ENCODE measurements at places on chromosomes 4 and X.

GRCh38 chr4:183806341-183806740 is 98.8 kb upstream of the STOX2 start:
- DNase-seq, result no peak

- no peak for DNase-seq
These were observed 13.3 kb upstream of the ARHGEF6 start for GRCh38 chrX:136794080-136794479.

GRCh38 chr4:138815811-138816210 is 199.8 kb upstream of the NOCT start:
- no peak for DNase-seq

DNA sequence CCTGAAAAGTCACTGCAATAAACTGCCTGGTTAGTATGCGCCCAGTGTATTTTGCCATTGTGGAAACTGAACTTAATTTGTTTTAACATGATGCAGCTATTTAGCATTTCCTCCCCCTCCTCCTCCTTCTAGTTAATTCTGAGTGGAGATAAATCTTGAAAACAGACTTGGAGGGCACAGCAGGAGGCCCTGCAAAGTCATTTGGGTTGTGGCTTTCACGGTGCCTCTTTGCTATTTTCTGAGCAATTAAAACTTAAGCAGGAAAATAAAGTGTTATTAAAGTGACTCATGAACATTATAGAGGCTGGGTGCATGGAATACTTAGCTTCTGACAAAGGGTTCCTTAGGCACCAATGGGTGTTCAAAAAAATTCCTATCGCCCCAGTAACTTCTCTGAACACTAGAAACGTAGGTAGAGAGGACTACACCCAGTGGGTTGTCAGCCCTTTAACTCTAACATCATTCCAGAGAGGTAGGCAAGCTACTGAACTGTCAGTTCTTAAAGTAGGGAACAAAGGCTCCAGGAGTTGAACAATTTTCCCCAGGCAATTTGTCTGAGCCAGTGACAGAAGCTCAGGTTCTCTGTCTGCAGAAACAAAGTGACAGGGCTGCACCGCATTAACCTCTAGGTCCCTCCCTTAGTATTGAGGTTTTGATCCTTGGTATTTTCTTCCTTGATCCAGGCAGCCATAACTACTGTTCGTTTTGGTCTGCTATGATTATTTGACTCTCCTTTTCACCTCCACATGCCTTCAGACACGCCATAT is 158.3 kb upstream of the KIT start:
- peak; percentile 93 for DNase-seq

GRCh38 chrX:111006116-111006515 is 89.9 kb upstream of the PAK3 start:
- no peak for DNase-seq

DNA sequence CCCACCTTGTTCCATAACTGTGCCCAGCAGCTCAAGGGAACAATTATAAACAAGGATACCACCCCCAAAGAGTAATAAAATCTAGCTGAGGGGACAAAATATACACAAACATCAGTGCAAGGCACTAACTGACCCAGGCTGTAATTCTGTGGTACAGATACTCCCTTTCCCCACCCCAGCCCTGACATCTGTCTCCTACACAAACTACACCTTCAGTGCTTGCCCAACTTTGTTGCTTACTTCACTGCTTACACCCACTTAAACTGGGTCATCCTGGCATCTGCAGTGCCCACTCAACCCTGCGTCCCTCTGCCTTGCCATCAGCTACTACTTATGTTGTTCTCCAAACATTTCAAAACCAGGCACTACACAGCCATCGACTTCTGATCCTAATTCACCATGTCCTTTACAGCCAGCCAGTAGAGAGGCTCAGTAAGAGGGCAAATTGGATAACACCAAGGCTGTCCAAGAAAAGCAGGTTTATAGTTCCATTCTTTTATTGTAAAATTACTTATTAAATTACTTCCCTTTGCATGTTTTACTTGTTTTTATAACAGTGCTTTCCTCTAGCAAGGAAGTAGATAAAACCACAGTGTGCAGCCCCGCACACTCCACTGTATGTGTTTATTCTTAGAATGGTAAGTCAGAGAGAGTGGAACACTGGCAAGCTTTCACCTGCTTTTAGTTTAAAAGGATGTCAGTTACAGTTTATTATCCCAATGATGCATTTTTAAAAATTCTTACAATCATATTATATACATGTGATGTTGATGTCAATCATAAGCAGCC is 149.6 kb downstream of the INPP4B start:
- DNase-seq, result no peak

GRCh38 chr4:55654131-55654530 is 18.0 kb upstream of the NMU start:
- DNase-seq, result no peak

GRCh38 chrX:69387567-69388487 is 116.3 kb upstream of the NALF2 start:
- DNase-seq, result peak; percentile 44

- DNase-seq, result no peak
These were observed 1025.5 kb downstream of the RPA4 start for GRCh38 chrX:97909245-97909644.

- DNase-seq, result no peak
These were observed 65.6 kb downstream of the CDKL5 start for GRCh38 chrX:18490806-18491555.

GRCh38 chr4:57973819-57974218 is 863.6 kb upstream of the IGFBP7 start:
- DNase-seq, result no peak

- DNase-seq, result no peak
These were observed 268.5 kb downstream of the ARAP2 start for GRCh38 chr4:35975617-35976355.

GRCh38 chr4:25786497-25787065 is 76.2 kb downstream of the SEL1L3 start:
- peak; percentile 14 for DNase-seq

DNA sequence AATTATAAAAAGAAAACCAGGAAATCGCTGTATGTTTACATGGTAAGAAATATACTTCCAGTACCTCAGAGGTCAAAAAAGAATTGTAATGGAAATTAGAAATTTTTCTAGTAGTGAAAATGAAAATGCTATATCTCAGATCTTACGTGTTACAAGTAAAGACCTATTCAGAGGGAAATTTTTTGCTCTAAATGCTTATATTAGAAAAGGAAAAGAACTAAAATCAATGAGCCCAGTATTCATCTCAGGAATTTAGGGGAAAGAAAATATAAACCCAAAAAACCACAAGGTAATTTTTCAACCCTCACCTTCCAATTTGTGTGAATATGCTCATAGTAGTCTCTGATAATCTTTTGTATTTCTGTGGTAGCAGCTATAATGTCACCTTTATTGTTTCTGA is 145.6 kb downstream of the RAP1GDS1 start:
- DNase-seq, result no peak

DNA sequence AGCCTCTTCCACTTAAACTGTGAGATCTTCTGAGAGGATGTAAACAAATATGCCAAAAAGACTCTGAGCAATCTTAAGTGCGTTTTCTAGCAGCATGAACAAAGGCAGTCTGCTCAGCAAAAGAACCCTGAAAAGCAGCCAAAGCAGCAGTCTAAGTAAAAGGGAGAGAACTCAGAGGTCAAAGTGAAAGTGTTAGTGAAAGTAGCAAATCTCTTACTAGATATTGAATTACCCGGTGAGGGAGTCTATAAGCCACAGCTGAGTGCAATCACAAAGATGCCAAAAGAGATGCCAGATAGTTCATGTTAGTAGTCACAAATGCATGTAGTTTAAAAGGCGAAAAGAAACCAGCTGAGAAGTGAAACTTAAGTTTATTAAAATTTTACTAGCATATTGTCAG is 7.9 kb upstream of the GNRHR start:
- peak; percentile 9 for DNase-seq

DNA sequence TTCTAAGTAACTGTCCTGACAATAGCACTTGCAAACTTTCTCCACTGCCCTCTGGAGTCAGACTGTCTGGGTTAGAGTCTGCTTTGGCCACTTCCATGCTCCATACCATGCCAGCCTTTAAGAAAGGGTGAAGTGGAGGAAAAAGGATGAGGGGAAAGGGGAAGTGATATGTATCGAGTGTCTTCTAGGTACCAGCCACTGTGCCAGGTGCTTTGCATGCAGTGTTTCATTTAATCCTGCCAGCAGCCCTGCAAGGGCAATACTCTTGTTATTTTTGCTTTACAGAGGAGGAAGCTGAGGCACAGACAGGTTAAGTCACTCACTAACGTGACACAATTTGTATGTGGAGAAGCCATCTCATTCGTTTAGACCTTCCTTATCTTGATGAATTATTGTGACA is 55.6 kb downstream of the RTL9 start:
- DNase-seq, result no peak

DNA sequence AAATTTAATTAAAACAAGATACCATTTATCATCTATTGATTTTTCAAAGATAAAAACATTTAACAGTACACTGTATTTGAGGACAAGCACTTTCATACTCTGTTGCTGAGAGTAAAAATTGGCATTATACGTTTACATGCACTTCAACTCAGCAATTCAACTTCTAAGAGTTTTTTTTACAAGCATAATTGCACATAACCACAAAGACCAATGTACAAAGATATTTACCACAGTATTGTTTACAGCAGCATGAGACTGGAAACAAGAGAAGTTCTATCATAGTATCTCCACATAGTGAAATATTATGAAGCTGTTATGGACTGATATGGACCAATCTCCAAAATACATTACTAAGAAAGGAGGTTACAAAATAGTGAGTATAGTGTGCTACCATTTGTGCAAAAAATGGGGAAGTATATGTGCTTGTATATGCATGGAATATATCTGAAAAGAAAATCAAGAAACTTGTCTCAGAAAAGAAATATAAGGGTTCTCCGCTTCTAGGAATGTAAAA is 10.9 kb downstream of the GAB3 start:
- DNase-seq, result no peak

DNA sequence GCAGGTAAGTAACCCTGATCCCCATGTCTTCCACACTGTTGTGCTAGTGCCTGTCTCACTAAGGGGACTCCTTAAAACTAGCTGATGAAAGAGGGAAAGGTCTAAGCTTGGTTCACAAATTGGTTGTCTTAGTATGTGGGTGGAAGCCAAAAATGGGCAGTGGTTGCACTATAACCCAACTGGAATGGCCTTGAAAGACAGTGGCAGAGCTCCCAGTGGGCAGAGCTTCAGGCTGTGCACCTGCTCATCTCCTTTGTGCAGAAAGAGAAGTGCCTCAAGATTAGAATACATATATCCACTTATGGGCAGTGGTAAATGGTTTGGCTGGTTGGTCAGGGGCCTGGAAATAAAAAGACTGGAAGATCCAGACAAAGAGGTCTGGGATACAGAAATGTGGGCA is 7.2 kb downstream of the SYN1 start:
- DNase-seq, result no peak

- no peak for DNase-seq
These were observed 99.9 kb downstream of the ENPP6 start for GRCh38 chr4:184117662-184118199.

DNA sequence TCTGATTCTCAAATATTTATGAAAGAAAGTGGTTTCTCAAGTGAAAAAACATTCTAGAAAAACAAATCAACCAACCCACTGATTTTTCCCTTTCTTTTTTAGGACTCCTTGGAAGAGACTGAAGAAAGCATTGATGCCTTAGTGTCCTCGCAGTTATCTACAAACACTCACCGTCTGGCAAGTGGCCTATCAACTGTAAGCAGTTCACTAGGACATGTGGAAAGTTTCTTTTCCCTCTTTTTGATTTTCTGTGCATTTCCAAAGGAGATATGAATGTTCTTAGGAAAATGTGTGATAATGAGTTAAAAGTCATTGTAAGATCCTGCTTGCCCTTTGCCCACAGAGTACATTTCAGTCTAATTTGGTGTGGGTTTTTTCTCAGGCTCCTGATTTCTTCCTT is 95.9 kb downstream of the SYTL5 start:
- no peak for DNase-seq

GRCh38 chrX:44828008-44828605 is 15.7 kb upstream of the DUSP21 start:
- peak; percentile 88 for DNase-seq

GRCh38 chrX:17459661-17460060 is 84.7 kb downstream of the NHS start:
- DNase-seq, result peak; percentile 52

GRCh38 chrX:134626434-134626833 is 31.8 kb downstream of the PLAC1 start:
- no peak for DNase-seq

DNA sequence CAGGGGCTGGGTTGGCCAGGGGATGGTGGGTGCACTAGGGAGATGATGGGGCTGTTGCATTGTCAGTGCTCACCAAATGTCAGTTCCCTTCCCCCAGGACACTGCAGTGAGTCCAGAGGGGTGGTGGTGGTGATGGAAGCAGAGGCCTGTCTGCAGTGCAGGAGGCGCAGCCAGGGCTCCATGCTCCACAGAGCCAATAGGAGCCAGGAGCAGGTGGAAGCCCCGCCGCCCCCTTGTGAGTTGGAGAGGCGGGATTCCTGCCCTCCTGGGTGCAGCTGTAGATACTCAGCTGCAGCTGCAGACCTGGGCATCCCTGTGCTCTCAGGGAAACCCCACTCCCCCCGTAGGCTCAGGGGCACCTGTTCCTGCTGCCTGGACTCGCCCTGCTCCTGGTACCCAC is 284.7 kb downstream of the EVC2 start:
- no peak for DNase-seq

DNA sequence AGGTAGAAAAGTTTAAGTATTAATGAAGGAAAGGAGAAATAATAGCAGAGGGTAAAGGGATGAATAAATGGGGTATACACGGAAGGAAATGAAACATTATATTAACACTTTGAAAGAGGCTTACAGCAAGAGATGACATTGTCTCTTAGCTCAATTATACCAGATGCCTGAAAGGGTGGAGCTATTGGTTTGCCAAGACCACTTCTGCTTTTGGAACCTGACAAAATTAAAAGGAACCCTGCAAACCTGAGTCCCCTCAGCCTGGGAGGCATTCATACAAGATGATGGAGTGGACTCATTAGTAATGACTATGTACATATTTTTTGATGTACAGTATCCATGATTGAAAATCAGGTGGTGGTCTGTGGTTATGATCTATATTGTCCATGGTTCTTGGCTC is 45.1 kb upstream of the HPF1 start:
- no peak for DNase-seq

DNA sequence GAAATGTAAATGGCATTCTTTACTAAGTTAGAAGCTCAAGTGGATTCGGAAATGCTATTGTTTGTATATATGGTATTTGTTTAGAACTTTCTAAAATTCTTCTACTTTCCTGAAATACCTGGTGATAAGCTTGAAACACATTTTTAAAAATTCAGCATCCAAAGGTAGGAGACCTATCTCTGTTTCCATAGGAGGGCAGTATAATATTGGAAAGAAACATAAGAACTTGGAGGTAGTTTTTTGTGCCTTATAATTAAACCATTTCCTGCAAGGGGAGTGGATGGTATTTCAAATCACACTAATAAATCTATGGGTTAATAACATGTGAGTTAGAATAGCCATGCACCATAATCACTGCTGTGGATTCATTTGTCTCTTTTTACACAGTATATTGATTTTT is 217.4 kb upstream of the AADAT start:
- DNase-seq, result no peak

GRCh38 chr4:151408630-151409469 is at the start of gene FHIP1A:
TSS of gene FHIP1A (plus strand) at chr4:151409176. CDS start at chr4:151566260, 157,084 bp downstream.
- peak; percentile 61 for DNase-seq

GRCh38 chrX:68703846-68704245 is 56.4 kb downstream of the STARD8 start:
- DNase-seq, result no peak

- DNase-seq, result peak; percentile 1
These were observed 667.5 kb downstream of the RAPGEF2 start for GRCh38 chr4:159770401-159770800.

Data from fibroblast of skin of right biceps (primary cell).